ENCODE measurements at places on chromosomes 3 and 15.
A peak's percentile ranks its signal among the peaks of the same experiment; 100 is the strongest.

DNA sequence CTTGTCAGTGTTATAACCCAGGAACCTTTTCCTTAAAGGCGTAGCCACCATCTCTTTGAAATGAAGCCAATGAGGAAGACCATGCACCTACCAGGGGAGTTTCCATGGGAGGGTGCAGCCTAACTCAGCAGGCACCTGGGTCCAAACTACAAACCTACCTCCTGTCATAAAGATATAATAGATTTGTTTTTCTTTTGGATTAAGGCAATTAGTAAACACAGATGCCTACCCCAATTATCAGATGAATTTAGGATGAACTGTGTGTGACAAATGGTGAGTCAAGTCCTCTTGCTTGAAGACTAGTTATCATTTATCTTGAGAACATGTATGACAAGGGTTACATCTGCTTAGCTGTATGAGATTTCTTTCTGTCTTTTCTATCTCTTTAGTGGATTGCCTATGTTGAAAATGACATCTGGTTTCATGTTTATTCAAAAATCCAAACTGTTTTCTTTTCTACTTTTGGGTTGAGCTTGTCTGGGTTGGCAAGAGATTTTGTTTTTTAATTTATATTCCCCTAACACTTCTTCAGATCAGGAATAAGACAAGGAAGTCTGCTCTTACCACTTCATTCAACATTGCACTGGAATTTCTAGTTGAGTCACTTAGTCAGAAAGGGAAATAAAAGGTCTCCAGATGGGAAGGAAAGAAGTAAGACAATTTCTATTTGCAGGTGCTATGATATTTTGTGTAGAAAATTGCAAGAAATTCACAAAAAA lies 149.9 kb downstream of the NEK10 start:
- DNase-seq = no peak

DNA sequence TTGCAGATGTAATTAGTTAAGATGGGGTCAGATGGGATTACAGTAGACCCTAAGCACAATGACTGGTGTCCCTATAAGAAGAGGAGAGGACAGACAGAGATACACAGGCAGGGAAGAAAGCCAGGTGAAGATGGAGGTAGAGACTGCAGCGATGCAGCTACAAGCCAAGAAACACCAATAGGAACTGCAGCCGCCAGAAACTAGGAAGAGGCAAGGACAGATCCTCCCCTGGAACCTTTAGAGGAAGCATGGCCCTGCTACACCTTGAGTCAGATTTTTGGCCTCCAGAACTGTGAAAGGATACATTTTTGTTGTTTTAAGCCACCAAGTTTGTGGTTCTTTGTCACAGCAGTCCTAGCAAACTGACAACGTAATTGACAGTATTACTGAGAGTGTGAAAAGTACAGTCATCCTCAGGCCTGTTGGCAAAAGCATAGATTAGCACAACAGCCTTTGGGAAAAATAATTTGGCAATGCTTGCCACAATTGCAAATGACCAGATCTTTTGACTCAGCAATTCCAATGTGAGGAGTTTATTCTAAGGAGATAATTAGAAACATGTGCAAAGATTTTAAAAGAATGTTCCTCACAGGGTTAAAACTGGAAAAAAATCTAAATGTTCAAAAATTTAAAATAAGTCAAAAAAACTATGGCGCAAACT lies 82.6 kb upstream of the TJP1 start:
- no peak for DNase-seq

DNA sequence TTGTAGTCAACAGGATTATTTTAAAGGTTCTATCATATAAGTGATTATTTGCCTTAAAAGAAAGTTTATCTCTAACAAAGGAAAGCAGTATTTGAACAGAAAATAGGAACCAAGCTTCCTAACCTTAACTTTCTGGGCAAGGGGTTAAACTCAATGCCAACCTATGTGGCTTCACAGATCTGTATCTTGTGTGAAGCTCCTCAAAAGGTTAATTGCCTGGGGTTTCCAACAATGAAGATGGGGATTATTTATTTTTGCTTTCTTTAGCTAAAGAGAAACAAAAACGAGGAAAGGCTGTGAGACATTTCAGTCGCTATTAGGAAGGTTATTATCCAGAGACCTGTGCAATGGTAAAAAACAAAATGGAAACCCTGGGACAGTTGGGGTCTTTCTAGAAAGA lies 1.1 kb upstream of the WDR82 start:
- DNase-seq = no peak

DNA sequence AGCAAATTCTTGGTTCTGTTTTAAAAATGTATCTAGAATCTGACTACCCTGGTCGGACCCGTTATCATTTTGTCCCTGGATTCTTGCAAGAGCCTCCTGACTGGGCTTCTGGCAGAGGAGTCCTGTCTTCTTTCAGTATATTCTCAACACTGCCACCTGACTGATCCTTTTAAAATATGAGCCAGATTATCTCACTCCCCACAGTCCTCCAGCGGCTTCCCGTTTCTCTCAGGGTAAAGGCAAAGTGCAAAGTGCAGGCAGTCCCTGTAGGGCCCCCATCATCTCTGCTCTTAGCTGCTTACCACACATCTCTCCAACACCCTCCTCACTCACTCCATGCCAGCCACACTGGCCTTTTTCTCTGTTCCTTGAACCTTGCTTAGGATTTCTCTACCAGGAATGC lies 28.4 kb downstream of the CRTC3 start:
- DNase-seq = no peak

GRCh38 chr3:134857776-134858362 lies 62.8 kb downstream of the EPHB1 start:
- no peak for DNase-seq

GRCh38 chr3:192957441-192958021 lies 39.9 kb upstream of the MB21D2 start:
- DNase-seq = peak; percentile 4

Data from activated naive CD8-positive, alpha-beta T cell treated with anti-CD3 and anti-CD28 coated beads, Interleukin-2, amount 50 U/mL, for 24 hours (primary cell).